T-helper 17 cell (primary cell): ENCODE measurements at places on chromosomes 5 and 9. TPM values are rescaled to one million over a fixed set of nuclear protein-coding genes. Genes with fewer than 3 reads are reported as not detected.

The HTR1A gene
- not detected for total RNA-seq

The SWI5 gene
- total RNA-seq, result 10.3 TPM

DNA sequence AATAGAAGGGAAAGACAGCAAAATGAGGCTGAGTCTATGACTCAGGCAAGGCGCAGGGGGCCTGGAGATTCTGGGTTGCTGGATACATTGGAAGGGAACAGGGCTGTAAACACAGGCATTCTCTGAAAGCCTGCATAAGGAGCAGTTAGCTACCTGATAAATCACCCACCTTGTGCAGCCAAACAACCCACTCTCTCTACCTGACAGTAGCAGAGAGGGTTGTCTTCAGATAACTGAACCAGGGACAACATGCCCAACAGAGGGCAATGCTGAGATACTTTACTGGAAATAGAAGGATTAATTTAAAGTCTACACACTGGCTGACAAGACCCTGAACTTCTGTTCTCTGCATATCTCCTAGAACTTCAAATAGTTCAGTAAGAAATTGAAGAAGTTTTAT, 161.6 kb downstream of the KCTD16 start:
- DNase-seq, result no peak

DNA sequence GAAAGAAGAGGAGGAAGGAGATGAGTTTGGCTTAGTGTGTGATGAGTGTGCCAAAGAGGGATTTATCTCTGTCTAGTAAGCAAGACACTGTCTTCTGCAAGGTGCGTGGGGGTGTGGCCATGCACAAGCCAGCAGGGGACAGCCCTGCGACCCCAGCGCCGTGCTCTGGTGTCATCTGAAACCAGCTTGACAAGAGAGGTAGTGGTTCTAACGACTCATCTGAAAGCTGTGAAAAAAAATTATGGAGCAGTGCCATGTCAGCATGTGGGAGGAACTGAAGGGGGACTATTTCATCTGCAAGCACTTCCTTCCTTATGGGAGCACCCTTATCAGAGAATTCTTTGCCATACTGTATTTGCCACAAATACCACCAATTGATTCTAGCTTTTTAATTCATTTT, 398.6 kb downstream of the PSAT1 start:
- no peak for DNase-seq

- DNase-seq, result no peak
Observed at GRCh38 chr5:88952996-88953643, 70.1 kb upstream of the MEF2C start.

- no peak for DNase-seq
Observed at GRCh38 chr9:113805486-113806132, 70.5 kb upstream of the ZNF618 start.

- DNase-seq, result no peak
Observed at GRCh38 chr9:91207729-91208418, 153.8 kb downstream of the AUH start.

DNA sequence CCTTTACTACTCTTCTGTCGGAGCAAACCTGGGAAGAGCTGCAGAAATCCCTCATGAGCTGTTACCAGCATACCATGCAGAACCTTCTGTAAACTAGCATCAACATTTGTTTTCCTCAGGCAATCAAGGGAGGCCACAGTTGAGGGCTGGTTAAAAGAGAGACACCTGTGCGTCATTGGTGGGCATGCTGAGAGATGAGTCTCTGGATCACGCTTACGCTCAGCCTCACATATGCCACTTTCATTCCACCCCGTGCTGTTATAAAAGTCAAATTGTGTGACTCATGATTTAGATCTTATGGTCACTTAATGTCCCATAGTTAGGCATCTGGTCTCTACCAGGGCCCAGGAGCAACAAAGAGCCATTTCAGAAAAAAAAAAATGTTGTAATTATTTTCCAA, 18.1 kb upstream of the ICE1 start:
- no peak for DNase-seq

DNA sequence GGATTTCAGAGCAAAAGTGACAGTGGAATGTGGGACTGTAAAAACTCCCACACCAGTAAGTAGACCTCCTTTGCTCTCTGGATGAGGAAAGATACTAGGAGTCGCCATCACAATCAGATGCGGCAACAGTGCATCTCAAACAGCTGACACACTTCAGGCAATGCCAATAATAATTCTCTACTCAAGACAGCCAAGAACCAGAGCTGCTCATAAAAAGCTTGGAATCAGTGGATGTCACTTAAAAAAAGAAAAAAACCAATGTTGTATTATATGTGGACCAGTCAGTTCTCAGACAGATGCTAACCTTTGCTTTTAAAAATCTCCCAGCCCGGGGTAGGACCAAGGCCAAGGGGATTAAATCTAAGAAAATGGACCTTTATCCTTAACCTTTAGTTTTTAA, 185.0 kb downstream of the GNA14 start:
- no peak for DNase-seq

DNA sequence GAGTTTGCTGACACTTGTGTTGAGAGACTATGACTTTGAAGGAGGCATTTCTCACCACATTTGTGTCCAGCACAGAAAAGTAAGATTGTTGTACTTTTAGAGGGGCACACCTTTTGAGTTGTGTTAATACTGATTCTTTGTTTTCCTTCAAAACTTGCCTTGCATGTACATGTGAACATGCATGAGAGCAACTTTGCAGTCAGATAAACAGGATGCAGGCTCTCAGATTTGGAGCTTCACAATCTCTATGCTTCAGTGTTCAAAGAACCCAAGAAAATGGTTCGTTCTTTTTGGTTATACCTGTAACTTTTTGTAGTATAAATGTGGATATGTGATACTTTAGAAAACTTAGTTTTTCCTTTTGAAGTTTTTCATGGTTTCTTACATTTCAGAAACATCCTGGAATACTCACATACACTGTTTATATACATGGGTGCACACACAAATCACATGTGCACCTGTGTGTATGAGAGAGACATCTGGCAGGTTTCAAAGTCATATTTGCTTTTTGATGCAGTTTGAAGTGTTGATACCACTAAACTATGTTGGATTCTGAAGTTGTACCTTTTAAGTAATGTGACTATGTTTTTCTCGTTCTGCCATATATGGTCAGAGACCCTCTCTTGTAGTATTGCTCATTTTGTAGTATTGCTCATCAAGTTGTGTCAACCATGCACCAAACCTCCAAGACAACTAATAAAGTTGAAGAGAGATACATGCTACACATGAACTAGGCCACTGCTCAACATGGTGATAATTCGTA, 190.7 kb downstream of the CD180 start:
- DNase-seq, result no peak

- DNase-seq, result no peak
Observed at GRCh38 chr9:72443855-72444254, 77.6 kb upstream of the TMC1 start.

DNA sequence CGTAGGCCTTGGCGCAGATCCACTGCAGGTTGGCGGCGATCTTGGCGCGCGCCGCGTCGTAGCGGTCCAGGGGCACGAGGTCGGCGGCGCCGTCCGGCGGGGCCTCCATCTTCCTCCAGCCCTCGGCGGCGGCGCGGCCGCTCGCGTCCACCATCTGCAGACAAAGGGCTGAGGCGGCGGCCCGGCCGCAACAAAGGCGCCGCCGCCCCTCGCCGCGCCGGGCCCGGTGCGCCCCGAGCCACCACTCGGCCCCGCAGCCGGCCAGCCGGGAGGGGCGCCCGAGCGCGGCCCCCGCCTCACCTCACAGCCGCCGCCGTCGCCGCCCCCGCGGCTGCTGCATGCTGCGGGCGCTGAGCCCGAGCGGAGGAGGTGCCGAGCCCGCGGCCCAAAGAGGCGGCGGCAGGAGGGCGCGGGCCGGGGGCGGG, 328 bp downstream of the CAMSAP1 start:
- no peak for DNase-seq

- DNase-seq, result no peak
Observed at GRCh38 chr5:25552871-25553481, 908.2 kb upstream of the CDH10 start.

DNA sequence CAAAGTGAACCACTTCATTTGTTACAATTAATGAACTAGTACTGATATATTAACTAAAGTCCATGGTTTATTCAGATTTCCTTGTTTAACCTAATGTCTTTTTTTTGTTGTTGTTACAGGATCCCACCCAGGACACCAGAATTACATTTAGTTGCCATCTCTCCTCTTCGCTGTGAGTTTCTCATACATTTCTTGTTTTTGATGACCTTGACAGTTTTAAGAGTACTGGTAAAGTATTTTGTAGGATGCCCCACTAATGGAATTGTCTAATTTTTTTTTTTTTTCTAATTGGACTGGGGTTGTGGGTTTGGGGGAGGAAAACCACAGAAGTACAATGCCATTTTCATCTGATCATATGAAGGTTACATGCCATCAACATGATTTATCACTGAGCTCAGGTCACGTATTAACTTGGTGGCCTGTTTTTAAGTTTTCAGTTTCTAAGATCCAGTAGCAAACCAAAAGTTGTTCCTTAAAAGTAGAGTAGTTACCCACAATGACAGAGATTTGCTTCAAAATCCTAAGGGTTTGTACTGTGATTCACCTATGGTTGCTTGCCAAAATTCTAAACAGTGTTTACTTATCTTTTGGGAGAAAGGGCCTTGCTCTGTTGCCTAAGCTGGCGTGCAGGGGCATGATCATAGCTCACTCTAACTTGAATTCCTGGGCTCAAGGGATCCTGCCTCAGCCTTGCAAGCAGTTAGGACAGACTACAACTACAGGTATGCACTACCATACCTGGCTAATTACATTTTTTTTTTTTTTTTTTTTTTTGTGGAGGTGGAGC, 4.5 kb upstream of the OTULIN start:
- no peak for DNase-seq

DNA sequence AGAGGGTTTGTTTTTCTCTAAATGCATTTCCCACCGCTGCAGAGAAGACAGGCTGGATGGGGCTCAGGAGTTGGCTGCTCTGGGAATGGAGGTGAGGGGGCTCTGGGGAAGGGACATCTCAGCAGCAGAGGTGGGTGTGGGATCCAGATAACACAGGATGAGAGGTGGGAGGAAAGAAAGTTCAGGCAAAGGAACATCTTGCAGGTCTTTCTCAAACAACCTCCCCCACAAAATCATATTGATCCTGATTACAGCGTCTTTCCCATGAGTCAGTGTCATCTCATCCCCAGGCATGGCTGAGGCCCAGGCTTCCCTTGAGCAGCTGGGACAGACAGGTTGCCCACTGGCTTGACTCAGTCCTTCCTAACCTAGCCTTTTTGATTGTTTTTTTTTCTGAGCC, 11.3 kb upstream of the ACSL6 start:
- DNase-seq, result no peak

GRCh38 chr5:172535108-172535445, 80.8 kb upstream of the SH3PXD2B start:
- DNase-seq, result no peak
